Fibroblast of the aortic adventitia (primary cell): ENCODE measurements at places on chromosomes 6 and 20.
A peak's percentile ranks its signal among the peaks of the same experiment; 100 is the strongest.

DNA sequence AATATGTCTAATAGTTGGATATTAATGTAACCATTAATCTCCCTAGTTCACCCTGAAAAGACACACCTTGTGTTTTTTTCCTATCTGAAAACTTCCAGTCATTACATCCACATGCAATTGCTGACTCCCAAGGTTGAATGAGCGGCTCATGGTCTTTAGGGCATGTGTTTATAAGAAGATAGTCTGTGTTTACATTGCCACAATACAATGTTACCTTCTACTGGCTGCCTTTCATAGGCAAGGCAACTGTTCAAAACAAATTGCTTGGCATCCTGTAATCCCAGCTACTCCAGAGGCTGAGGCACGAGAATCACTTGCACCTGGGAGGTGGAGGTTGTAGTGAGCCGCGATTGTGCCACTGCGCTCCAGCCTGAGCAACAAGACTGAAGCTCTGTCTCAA is 86.8 kb upstream of the SHLD1 start:
- DNase-seq: no peak

DNA sequence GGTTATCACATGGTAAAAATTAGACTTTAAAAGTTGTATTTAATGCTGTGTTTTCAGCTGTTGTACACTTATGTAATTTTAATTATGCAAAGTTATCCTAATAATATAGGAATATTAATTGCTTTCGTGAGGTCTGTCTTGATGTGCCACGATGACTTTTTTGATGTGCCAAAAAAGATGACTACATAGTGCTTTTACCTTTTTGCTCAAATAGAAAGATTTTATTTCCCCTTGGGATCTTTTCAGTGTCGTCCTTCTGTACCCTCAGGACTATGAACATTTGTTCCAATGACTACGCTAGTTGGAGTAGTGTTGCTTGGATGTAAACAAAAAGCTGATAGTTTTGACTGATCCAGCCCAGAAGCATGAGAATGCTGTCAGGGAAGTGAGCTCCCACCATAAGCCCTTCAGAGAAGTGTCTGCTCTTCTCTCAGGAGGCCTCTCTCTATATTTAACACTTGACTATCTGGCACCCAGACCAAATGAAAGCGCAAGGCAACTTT is 1.2 kb upstream of the CD164 start:
- DNase-seq: no peak

DNA sequence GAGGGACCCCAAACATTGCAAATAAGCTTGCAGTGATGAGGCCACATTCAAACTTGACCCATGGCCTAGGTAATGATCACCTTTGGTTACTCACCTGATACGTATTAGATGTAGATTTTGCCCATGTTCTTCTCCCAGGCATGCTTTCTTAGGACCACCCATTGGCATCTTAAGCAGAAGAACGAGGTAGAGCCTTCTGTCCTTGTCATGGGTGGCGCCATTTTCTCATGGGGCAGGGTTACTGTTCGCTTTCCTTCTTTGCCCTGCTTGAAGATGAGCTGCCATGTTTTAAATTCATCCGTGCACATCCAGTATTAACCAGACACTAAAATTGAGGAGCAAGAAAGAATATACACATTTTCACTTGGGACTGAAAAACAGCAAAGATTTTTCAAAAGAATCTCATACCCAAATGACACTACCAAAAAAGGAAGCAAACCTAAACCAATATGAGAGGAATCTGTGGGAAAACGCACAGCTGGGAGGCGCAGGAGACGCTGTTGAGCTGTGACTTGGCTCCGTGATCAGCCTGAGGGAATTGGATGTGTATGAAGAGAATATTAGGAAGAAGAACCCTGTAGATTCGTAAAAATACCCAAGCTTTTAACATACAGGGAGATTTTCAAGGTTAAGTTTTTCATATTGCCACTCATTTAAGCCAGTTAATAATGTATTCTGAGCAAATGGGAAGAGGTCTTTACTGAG is 36.6 kb downstream of the GMPR start:
- DNase-seq: no peak

GRCh38 chr6:6707143-6707542 is 118.6 kb downstream of the LY86 start:
- DNase-seq: no peak

DNA sequence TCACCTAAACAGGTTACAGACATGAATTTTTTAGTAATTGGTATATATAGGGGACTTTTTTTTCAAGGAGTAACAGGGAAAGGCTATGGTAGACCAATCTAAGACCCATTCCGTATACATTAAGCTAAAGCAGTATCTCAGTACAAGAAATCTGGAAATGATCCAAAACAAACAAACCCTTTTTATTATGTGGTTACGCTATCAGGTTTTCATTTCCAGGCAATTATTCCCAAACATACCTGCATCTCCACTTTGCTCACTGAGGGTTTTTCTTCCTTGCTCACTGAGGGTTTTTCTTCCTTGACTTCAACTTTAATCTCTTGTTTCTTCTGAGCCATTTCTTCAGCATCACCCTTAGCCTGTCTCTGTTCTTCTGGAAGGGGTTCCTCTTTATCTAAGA is 107.3 kb downstream of the EPB41L2 start:
- DNase-seq: no peak

DNA sequence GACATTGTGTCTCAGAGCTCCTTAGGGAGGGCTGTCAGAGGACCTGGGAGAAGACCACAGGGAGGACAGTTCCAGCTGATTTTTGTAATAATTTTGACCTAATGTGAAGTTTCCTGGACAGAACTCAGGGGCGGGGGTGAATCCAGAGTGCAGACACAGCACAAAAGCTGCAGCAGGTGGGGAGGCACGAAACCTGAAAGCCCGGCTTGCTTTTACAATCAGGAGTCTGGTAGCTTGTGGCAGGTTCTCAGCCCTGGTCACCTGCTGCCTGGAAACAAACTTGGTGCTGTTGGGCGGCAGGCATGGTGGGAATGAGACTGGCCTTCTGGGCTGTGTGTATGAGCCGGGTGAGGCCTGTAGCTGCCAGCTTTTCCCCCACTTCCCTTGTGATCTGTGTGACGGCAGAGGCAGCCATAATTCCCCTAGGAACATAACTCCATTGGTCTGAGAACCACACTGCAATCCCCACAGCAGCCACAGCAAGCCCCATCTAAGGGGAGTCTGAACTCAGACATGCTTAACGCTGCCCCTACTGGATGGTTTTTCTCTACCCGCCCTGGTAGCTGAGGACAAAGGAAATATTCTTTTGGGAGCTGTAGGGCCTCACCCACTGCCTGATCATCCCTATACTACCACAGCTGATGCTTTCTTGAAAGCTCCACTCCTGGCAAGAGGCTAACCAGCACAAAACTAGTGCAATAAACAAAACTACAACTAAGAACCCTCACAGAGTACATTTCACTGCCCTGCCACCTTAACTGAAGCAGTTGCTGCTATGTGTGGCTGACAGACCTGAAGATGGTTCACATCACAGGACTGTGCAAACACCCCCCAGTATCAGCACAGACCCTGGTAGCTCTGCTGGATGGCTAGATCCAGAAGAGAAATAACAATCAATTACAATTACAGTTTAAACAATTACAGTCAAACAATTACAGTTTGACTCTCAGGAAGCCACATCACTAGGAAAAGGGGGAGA is 1055.1 kb upstream of the GJE1 start:
- no peak for DNase-seq

- peak; percentile 38 for DNase-seq
Observed at GRCh38 chr20:37383229-37383989, 37.5 kb downstream of the SRC start.

GRCh38 chr6:123017104-123017682 is 21.2 kb downstream of the CLVS2 start:
- DNase-seq: no peak

GRCh38 chr6:5626727-5627426 is 365.6 kb downstream of the FARS2 start:
- DNase-seq: no peak

GRCh38 chr6:164039954-164040375 is 625.4 kb downstream of the QKI start:
- no peak for DNase-seq

GRCh38 chr6:19268117-19268516 is 569.1 kb upstream of the ID4 start:
- DNase-seq: no peak

GRCh38 chr20:53652859-53653517 is 59.3 kb upstream of the ZNF217 start:
- peak; percentile 26 for DNase-seq

- peak; percentile 25 for DNase-seq
Observed at GRCh38 chr6:42571611-42572342, 7.9 kb downstream of the UBR2 start.

DNA sequence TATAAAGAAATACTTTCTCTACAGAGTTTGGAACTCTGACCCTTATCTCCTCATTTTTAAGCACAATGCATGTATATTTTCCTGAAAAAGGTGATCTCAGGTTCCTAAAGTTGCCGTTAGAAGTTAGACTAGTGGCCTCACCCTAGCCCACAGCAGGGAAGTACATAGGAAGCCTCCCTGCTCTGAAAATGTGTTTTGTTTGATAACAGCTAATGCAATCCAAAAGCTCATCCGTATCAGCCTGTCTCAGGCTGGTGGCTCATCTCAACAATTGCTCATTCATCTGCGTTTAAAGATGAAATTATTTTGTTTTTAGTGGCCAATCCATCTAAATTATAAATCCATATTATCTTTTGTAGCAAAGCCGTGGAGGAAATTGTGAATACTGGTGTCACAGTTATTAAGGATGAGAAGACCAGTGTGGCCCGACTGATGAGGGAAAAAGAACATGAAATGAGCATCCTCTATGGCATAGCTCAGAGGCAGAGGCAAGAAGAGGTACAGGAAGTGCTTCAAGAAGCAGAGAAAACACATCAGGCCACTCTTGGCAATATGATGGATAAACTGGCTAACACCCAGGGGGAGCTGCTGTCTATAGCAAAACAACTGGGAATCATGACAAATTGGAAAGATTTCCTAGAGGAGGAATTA is 20.1 kb downstream of the C6orf163 start:
- no peak for DNase-seq

GRCh38 chr20:59340201-59340885 is 39.9 kb downstream of the EDN3 start:
- no peak for DNase-seq

- DNase-seq: no peak
Observed at GRCh38 chr20:1083431-1084080, 34.8 kb upstream of the PSMF1 start.

GRCh38 chr6:27795697-27796494 is 116.3 kb downstream of the OR2B2 start:
- peak; percentile 97 for DNase-seq

DNA sequence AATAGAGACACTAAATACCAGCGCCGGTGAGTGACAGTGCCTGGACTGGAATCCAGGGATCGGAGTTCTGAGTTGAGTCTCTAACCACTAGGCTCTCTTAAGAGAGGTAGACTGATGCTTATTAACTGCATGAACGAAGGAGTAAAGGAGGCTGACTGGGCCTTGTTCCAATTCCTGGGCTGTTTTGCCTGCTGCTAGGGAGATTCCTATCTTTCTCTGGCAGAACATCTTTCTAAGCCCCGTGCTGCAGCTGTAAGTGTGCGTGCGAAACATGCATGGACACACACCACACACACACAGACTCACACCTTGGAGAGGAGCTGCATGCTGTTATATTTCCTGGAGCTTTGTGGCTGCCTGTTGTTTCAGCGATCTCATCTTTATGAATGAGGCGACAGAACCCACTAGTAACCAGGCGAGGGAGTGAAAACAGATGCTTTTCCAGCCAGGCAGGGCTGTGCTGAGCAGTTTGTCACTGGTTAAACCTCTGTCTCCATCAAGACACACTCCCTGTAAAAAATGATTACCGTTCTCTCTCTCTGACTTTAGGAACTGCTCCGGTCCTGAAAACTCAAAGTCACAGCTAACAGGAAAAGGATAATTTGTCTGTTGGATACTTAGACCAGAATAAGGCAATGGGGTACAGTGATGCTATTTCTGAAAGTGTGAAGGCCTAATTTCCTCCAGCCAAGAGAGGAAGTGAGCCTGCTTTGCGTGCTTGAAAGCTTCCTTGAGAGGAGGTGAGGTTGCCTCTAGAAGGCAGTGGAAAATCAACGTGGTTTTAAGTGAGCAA is 157.4 kb upstream of the ZNF217 start:
- DNase-seq: peak; percentile 72

GRCh38 chr20:20791664-20792568 is 79.5 kb upstream of the RALGAPA2 start:
- no peak for DNase-seq

DNA sequence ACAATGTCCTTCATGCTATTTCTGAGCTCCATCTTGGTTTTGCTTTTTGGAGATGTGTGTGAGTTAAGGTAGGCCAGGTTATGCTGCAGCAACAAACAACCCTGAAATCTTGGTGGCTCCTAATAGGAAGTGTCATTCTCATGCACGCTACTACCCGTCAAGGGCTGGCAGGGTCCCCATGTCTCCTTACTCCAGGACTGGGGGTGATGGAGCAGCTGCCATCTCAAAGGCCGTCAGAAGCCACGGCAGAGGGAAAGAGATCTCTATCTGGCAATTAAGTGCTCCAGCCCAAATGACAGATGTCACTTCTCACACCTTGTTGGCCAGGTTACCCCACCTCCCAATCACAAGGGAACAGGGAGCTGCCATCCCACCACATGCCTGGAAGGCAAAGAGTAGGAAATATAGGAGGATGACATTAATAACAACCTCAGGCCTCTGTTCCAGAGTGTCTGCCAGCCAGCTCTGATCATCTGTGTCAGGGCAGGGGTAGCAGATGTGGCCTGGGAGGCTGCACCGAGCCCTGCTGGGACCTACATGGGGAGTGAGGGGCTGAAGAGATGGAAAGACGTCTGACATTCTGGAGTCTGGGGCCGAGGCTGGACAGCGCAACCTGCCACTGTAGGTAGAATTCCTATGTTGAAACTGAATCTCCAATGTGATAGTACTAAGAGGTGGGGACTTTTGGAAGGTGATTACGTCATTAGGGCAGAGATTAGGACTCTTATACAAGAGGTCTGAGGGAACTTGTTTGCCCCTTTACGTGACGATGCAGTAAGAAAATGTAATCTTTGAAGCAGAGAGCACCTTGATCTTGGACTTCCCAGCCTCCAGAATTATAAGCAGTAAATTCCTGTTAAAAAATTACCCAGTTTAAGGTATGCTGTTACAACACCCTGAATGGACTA is 4.8 kb upstream of the SDCBP2 start:
- DNase-seq: no peak

DNA sequence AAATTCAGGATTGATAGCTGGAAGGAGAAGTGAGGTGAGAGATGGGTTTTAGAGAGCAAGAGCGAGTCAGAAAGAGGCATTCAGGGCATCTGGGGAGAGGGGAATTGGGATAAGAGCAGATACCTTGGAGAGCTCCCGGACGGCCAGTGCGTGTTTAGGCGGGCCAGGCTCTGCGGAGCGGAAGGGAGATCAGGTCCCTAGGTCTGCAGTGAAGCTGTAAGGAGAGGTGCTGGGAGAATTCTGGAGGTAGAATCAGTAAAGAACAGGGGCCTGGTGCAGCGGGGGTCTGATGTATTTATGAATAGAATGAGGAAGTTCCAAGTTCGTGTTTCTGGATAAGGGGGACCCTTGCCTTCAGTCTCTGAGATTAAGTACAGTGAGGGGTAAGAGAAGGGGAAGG is 47.4 kb upstream of the FAM83D start:
- DNase-seq: peak; percentile 31

GRCh38 chr20:59451641-59452040 is 151.2 kb downstream of the EDN3 start:
- no peak for DNase-seq

- DNase-seq: peak; percentile 70
Observed at GRCh38 chr6:74534465-74535211, 671.2 kb downstream of the COL12A1 start.
